ENCODE measurements at places on chromosomes 3 and 15.

GRCh38 chr3:15932348-15933300, 134.8 kb upstream of the ANKRD28 start:
- no peak for DNase-seq

DNA sequence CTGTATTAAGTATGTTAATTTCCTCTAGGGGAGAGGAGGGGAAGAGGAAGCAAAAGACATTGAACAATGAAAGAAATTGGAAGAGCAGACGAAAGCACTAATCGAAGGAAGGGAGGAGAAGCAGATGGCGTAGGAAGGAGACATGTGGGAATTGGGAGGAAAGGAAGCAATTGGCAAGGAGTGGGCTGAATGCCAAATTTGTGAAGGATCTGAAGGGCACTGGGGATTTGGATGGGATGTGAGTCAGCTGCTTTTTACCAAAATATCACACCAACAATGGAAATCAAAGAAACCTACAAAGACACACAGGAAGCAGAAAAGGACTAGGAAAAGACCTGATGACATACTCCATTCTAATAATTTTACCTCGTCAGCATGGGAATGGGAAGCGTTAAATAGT, 1029.8 kb downstream of the ROBO1 start:
- DNase-seq = no peak

DNA sequence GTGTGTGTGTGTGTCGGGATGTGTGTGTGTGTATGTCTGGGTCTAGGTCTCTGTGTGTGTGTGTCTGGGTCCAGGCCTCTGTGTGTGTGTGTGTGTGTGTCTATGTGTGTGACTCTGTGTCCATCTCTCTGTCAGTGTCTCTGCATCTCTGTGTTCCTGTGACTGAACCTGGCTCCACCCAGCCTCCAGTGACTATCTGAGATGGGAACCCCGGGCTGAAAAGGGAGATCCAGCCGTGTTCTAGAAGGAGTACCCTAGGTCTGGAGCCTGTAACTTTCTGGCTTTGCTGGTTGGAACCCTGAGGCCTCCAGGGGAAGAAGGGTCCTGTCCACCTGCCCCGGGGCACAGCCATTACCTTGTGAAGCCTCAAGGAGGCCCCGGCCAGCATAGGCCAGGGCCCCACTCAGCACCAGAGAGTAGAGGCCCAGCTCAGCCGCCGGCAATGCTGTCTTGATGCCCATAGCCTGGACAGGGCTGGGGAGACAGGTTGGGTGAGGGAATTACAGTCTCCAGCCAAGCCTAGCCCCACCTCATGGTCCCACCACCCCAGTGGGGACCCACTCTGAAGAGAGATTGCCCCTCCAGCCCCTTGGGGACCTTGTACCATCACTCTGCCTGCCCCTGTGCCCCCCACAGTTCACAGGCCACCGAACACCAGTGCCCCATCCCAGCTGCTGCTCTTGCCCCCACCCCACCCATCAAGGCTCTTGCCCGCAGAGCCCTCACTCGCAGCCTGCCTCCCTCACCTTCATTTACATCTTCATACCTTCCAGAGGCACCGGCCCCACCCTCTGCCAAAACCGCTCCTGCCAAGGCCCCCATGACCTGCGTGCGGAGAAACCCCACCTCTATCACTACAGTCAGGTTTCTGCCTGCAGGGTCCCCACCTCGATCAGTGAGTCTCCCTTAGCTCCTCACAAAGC, 2.0 kb downstream of the HHATL start:
- DNase-seq = no peak

GRCh38 chr15:37220949-37221670, 120.8 kb upstream of the MEIS2 start:
- no peak for DNase-seq

DNA sequence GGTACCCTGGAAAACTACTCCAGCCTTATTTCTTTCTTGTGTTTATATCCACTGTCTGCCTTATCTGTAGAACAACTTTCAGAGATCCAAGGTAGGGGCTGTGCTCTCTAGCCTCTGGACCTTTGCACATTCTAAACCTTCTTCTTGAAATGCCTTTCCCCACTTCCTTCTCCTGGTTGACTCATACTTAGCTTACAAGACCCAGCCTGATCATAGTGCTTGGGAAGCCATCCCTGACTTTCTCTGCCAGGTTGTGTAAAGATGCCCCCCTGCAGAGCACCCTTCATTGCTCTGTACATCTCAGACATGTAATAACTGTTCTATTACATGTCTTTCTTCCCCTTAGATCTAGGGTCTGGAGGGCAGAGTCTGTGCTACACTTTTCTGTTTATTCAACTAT, 50.1 kb downstream of the PPM1L start:
- no peak for DNase-seq

- DNase-seq = peak; percentile 40
Observed at GRCh38 chr15:90388462-90389380, 679 bp downstream of the IQGAP1 start.

GRCh38 chr15:89105147-89105546, 16.9 kb downstream of the ABHD2 start:
- no peak for DNase-seq

GRCh38 chr3:193686665-193687483, 93.9 kb downstream of the OPA1 start:
- no peak for DNase-seq

GRCh38 chr3:197188963-197189362, 109.4 kb downstream of the DLG1 start:
- DNase-seq = no peak

DNA sequence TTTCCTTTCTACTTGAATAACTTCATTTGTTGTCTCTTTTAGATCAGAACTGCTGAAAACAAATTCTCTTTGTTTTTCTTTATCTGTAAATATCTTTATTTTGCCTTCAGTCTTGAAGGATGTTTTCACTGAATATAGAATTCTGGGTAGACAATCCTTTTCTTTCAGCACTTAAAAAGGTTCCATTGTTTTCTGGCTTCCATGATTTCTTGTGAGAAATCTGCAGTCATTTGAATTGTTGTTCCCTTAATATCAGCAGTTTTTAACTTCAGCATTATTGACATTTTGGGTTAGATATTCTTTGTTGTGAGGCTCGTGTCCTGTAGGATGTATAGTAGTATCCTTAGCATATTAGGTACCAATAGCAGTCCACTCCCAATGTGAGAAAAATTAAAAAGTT, 65.8 kb downstream of the SV2B start:
- DNase-seq = no peak

- DNase-seq = no peak
Observed at GRCh38 chr15:75235760-75236729, 22.1 kb upstream of the GOLGA6C start.

GRCh38 chr3:150737874-150738679, 24.9 kb downstream of the SIAH2 start:
- DNase-seq = no peak

DNA sequence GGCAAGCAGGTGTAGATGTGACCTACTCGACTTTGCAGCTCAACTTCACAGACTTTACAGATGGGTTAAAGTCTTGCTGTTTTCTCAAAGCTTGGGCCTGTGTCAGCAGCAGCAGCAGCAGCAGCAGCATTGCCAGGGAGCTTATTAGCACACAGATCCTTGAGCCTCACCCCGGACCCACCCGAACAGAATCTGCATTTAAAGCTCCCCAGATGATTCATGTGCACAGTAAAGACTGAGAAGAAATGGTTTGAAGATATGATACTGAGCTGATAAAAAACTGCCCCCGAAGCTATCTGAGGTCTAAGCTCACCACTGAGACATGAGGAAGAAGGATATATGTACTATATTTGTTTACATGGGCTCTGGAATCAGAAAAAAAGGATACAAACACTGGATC, 231.7 kb downstream of the ARPP21 start:
- DNase-seq = no peak

GRCh38 chr15:66163553-66163952, 90.0 kb downstream of the MEGF11 start:
- no peak for DNase-seq

GRCh38 chr3:107431246-107432012, 54.2 kb downstream of the CCDC54 start:
- no peak for DNase-seq

DNA sequence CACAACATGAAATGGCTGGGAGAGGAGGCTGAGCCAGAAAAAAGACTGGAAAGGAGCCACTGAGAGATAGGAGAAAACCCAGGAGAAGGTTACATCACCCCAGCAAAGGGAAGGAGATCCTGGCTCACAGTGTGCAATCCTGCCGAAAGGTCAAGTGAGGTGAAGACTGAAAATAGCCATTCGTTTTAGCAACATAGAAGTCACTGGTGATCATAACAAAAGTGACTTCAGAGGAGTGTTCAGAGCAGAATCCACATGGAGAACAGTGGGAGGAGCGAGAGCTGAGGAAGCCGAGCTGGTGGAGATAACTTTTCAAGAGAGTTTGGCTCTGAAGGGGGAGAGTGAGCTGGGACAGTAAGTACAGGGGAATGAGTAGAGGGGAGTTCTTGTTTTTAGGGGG, 5.4 kb upstream of the HEG1 start:
- DNase-seq = no peak

- no peak for DNase-seq
Observed at GRCh38 chr3:157660847-157661246, 157.6 kb upstream of the VEPH1 start.

DNA sequence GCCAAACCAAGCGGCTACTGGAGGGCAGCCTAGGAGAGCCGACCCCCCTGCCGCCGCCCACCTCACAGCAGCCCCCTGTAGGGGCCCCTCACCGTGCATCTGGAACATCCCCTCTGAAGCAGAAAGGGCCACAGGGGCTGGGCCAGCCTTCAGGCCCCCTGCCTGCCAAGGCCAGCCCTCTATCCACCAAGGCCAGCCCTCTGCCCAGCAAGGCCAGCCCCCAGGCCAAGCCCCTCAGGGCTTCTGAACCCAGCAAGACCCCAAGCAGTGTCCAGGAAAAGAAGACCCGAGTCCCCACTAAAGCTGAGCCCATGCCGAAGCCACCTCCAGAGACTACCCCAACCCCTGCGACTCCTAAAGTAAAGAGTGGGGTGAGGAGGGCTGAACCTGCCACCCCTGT, 23.5 kb upstream of the APEH start:
- no peak for DNase-seq

- no peak for DNase-seq
Observed at GRCh38 chr3:101838691-101839090, 10.6 kb upstream of the NFKBIZ start.

DNA sequence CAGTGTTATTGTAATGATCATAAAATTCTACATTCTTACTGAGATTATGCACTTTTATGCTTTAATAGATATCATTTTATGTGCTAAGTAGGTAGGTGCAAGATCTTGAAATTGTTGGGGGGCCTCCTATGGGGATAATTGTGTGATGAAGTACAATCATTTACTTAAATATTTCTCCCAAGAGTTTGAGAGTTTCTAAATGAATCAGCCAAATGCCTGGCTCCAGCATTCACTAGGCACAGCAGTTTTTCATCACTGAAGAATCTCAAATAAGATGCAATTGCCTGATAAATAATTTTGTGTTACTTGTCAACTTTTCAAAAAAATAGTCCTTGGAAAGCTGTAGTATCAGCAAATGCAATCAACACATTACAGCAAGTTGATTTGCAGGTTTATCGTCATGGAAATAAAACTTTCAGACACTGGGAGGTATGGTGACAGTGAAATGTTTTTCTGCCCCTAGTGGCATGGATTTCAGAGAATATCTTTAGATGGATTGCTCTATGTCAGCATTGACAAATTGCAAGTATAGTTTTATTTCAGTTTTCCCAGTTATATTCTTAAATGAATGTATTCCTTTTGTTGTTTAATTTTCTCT, 167.1 kb downstream of the NEK11 start:
- DNase-seq = no peak

- no peak for DNase-seq
Observed at GRCh38 chr3:170417090-170417489, 1.6 kb upstream of the CLDN11 start.

DNA sequence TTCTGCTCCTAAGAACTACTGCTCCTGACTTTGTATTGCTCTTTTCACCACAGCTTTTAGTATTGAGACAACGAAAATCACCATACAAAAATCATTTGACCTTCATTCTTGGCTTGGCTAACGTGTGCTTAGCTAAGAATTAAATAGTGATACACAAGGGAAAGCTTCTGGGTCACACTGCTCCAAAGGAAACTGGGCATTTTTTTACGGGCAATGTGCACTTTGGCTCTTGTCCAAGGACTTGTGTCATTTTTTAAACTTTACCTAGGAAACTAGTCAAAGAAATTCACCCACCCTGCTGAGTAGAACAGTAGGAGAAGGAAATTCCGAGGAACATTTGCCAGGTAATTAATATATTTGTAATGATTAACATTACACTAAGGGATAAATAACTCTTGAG, 19.8 kb downstream of the WDR72 start:
- DNase-seq = no peak

GRCh38 chr15:52005748-52006701, 13.0 kb upstream of the MAPK6 start:
- DNase-seq = no peak

DNA sequence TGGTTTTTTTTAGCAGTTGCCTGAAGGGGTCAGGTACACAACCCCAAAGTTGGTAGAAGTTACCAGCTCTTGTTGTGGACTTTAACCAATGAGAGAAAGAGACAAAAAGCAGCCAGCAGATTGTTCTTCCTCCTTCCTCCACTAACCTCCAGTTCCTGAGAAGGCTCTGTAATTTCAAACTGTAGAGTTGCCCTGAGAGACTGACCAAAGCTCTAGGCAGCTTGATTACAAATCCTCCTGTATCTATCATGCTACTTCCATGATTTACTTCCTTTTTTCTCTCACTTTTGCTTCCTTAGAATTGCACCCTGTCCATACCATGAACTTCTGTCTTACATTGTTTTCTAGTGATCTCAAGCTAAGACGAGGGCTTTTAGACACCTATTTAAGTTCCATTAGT, 29.2 kb downstream of the NSUN3 start:
- DNase-seq = no peak

GRCh38 chr3:99896482-99896881, 78.8 kb downstream of the CMSS1 start:
- no peak for DNase-seq

DNA sequence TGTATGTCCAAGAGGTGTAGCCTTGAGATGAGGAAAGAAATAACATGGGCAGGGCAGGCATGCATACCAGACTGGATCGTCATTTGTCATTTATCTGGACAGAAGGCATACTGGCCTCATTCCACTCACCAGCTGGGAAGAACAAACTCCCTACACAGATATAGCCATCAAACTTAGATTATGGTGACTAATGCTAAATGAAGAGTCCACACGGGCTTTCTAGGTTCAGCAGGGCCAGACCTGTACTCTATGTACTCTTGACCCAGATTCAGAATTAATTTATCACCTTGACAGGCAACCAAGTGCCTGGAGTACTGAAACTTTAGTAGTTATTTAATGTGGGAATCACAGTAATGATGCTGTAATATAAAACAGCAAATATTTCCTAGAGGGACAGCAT, 164.3 kb upstream of the IL12A start:
- DNase-seq = no peak

DNA sequence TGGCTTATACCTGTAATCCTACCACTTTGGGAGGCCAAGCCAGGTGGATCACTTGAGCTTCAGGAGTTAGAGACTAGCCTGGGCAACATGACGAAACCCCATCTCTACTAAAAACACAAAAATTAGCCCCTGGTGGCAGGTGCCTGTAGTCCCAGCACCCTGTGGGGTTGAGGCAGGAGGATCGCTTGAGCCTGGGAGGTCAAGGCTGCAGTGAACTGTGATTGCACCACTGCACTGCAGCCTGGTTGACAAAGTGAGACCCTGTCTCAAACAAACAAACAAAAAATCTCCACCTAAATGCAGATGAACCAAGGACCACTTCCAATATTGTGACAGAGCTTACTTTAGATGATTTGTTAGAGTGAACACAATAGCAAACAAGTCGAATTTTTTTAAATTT, 53.7 kb downstream of the TP53BP1 start:
- no peak for DNase-seq

GRCh38 chr3:150623945-150624344, 20.8 kb downstream of the SELENOT start:
- DNase-seq = no peak

All from stimulated activated CD8-positive, alpha-beta memory T cell treated with anti-CD3 and anti-CD28 coated beads, Interleukin-2, amount 100 ng/mL, for 1 hour (primary cell).